ENCODE measurements at places on chromosomes 6 and 20.

DNA sequence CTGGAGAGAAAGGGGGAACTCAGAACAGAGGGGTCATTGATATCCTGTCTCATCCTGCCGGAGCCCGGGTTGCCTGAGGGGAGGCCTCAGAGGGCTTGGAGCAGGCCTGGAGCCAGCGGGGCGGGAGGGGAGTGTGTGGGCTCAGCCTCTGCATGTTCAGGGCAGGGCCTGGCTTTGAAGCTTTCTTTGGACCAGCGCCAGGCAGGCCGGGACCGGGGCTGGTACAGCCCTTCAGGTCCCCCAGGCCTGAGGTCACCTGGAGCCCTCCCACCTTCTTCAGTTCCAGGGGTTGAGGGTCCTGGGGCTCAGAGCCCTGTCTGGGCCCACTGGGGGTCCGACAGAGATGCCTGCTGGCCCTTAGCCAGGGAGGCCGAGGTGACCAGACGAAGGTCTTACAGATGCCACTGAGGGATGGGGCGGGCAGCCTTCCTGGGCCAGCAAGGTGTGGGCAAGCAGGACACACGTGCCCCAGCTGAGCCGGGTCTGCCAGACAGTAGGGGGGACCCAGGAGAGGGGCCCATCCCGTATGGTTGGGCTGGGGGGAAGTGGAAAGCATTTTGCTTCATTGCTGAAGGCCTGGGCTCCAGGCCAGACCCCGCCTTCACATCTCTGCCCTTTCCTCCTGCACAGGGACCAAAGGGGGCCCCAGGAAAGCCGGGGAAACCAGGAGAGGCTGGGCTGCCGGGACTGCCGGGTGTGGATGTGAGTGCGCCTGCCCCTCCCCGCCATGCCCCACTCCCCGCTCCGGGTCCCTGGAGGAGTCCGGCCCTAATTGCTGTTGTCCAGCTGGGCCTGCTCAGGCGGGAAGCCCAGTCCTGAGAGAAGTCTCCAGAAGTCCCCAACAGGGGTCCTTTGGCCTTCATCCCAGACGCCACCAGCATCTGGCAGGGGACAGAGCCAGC is 2.0 kb downstream of the COL9A3 start:
- peak; percentile 81 for DNase-seq

DNA sequence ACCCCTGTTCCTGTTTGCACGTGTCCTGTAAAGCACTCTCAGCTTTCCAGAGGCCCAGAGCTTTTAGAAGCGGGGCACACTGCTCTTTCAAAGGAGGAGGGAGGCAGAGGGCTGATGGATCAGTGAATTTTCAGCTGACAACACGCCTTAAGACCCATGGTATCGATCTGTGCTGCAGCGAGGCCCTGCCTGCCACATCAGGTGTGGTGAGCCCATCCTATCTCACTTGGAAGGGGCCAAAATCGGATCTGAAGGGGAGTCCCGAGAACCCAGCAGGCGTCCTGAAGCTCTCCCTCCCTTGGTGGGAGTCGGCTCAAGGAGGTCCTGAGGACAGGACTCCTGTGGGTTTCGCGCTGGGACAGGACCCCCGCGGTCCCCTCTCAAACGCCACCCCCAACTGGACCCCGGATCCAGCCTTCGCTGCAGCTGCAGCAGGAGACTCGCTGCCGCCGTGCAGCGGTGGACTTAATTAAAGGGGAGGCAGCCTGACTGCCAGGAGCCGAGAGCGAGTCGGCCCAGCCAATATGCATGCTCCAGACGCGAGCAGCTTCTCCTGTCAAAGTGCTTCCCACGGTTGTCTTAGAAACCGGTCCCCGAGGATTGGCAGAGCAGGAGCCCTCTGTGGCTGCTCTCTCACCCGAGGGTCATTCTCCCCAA is 580.0 kb upstream of the ZNF337 start:
- DNase-seq = peak; percentile 36

DNA sequence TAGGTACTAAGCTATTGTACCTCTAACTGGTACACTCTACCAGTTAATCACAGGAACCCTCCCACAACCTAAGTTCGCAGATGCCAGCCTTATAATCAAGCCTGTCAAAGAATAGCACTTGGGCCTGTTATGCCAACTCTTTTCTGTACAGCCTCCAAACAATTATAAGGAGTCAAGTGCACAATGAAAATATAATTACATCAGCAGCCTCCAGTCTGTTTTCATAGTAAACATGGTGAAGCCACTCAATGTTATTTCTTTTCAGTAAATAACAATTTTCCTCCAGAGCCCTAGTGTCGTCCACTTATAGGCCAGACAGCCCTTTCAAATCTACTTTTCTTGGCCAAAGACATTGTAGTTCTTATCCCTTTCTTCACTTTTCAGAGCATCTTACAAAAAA is 82.7 kb upstream of the CARMIL1 start:
- no peak for DNase-seq

- DNase-seq = no peak
Measured at GRCh38 chr20:13610184-13610583, 28.5 kb downstream of the TASP1 start.

DNA sequence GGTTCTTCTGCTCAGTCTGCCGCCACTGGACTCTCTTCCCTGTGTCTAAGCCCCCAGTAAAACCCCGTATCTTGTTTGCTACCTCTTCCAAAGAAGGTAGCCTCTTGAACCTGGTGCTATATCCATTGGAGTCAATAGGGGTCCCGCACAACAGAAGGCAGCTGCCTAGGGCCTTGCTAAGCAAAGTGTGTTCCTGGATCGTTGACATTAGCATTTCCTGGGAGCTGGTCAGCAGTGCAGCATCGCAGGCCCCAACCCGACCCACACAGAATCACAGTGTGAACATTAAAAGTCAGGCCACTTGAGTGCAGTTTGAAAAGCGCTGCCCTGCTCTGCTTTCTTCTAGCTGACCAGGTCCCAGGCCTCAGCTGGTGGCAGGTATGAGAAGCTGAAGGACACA is 2.9 kb downstream of the ADA start:
- DNase-seq = no peak

GRCh38 chr6:49806145-49806544 is 19.1 kb upstream of the PGK2 start:
- DNase-seq = no peak

DNA sequence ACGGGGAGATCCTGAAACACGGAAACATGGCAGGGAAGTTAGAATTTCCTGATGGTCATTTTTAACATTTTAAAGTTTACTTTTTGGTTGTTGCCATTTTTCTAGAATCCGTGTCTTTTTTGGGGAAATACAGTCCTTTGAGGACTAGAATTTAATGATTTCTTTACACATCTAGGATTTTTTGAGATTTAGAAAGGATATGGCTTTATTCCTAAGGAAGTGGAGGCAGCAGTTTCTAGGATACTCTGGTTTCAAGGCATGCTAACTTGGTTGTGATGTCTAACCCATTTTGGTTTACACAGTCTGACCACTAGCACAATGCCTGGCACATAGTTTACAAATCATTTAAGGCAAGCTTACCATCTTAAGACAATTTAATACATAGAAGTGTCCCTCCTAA is 1.1 kb upstream of the ZBTB2 start:
- DNase-seq = no peak

GRCh38 chr6:156167016-156167624 is 610.1 kb upstream of the ARID1B start:
- DNase-seq = no peak

Data from Ammon's horn (tissue), 1 donor.